ENCODE measurements at places on chromosomes 4 and X.

DNA sequence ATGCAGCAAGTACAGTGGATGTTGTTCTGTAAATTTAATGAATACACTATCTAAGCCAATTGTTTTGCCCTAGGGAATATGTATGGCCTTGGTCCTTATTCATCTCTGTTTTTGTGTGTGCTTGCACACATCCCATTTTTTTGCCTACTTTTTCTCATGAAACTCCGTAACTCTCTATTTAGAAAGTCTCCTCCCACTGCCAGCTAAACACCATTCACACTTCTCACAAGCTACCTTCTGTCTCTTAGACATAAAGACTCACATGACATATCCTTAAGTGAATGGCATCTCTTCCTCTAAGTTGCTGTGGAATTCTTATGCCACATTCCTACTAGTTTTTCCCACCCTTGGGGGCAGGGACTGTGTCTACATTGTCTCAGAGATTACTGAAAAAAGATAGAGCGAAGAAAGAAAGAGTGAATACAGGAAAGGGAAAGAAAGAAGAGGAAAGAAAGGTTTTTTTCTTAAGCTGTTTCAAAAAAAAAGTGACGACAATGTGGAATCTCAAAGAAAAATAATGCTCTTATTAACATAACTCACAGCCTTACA, 117.5 kb downstream of the ATG4A start:
- DNase-seq: no peak

DNA sequence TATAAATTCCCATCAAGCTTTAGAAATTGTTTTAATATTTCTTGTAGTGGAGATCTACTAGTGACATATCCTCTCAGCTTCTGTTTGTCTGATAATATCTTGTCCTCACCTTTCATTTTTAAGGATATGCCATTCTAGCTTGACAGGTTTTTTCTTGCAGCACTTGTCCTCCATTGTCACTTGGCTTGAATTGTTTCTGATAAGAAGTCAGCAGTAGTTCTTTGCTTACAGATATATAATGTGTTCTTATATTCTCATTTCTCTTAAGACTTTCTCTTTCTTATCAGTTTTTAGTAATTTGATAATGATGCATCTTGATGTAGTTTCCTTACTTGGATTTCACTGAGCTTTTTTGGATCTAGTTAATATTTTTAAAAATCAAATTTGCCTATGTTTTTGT, 120.6 kb upstream of the NUDT6 start:
- DNase-seq: no peak

DNA sequence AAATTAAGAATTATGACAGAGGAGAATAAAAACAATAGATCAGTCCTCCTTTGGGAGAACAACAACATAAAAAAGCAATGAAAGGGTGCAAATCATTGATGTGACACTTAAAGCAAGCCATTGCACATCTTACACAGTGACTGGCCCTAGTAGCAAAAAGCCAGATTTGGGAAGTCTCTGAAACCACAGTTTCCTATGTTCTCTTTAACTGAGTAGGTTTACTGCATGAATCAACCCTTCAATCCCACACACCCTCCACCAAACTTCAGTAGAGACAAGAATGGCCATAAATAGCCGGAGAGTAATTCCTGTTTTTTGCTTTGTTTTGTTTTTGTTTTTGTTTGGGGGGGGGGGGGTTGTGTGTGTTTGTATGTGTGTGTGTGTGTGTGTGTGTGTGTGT, 180.8 kb downstream of the VEGFC start:
- DNase-seq: no peak

DNA sequence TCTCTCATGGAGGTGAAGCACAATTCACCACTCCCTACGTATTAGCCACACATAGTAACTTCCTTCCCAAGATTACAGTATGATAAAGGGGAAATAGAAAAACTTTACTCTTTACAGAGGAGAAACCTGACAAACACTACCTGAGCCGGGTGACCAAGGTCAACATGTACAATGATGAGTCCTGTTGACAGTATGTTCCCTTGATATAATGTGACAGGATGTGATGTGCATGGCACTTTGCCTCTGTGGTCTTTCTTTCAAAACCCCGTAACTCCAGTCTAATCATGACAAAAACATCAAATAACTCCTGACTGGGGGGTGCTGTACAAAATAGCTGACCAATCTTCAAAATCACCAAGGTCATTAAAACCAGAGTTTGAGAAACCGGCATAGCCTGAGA, 60.6 kb downstream of the CD99L2 start:
- DNase-seq: no peak

DNA sequence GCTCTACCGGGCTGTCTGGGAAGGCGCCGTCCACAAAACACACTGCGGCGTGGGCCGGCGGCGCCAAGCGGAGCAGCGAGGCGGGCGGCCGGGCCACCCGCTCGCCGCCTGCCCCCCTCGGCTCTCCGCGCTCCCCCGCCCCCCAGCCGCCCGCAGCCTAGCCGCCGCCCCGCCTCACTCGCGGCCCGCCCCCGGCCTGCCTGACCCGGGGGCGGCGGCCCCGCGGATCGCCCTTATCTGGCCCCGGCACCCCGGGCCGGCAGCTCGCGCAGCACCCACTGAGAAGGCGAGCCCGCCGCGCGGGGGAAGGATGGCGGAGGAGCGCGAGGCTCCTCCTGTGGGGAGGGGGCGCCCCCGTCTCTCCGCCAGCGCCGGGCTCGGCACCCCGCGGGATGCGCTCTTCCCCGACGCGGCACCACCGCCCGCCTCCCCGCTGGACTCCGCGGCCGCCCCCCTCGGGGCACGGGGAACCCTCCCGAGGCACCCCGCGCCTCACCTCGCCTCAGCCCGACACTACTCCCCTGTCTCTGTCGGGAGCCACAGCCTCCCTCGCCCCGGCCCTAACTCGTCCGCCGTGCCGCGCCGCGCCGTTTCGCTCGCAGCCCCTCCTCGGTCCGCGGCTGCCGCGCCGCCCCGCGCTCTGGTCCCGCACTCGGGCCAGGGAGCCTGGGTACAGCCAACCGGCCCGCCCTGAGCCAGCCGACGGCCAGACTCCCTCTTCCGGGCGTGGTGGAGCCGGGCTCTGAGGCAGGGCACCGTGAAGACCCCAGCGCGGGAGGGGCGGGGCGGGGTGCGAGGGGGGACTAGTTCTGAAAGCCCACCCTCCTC, 566 bp downstream of the ATP11C start:
- DNase-seq: peak; percentile 39

GRCh38 chr4:147853706-147854105, 121.8 kb downstream of the ARHGAP10 start:
- no peak for DNase-seq

DNA sequence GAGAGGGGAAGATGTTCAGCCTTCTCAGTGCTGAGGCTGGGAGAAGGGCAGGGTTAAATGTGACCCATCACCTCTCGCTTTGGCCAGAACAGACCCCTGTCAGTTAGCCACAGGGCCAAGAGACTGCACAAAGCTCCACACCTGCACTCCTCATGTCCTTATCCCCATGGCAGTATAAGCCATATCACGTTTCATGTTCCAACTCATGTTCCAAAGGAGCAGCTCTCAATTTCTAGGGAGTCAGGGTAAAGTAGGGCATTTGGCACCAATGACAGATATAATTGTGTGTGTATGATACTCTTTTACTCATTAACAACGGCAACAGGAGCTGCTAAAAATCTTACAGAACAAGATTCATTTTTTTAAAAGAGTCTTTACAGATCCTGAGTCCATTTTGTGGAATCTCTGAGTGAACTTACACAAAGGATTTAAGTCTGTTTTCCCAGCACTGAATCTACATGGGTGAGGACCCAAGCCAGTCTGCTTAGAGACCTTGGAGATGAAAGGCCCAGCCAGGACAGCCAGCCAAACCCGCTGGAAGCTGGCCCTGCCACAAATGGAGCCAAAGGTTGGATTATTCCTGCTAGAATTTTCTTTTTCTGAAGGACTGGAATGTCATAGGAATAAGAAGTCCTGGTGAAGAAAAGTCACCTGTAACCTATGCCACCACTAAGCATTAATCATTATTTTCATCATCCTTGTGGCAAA, 129.1 kb upstream of the SMAD1 start:
- DNase-seq: no peak

Measured in testis (tissue), 5 donors.